ENCODE measurements at places on chromosomes 2 and 18. TPM values are rescaled to one million over a fixed set of nuclear protein-coding genes. Genes with fewer than 3 reads are reported as not detected.

The ZNF519 gene
- total RNA-seq = 20.9 TPM

GRCh38 chr2:126467367-126468054, 188.4 kb upstream of the GYPC start:
- DNase-seq = peak; percentile 59

DNA sequence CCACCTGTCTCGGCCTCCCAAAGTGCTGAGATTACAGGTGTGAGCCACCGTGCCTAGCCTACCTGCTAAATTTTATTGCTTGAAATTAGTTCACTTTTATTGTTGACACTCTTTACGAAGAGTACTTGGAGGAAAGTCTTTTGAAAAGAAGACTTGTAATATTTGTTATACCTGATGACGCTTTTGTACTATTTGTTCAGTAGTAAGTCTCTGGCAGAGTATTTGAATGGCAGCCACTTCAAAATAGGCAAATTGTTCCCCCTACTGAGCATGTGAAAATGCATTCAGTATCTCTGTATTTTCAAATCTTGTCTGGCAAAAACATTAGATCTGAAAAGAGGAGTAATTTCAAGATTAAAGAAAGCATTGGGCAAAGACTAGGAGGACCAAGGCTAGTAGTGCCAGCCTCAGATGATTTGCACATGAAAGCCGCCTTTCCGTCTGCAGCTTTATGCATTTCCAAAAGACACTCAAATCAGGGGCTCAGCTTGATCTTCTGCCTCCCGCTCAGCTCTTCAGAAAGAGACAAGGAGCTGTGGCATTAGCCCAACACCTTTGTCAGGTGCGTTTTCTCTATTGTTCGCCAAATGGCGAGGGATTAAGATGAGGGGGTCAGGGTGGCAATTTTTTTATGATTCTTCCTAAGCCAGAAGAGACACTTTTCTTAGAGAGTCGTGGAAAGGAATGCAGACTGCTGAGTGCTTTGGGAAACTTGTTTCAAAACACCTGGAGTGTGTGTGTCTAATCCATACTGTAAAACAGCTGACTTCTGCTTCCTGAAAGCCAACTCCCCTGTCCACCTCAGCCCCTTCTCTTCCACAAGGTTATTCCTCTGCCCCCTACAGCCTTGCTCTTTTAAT, 18.8 kb upstream of the FOXI3 start:
- DNase-seq = no peak

DNA sequence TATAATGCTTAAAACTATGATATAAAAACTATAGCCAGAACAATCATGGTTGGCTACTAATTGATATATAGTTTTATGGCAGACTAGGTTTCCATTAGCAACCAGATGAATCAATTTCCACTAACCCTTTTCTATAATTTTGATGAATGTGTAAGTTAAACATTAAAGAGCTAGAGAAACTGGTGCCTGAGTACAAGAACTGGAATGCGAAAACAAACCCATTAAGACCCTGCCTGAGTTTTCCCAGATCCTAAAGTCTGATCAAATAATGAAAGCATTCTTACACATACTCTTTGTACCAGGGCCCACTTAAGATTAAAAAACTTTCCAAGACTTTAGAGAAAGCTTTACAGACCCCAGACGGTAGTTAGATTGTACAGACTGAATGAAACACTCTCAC, 21.3 kb downstream of the MRPL19 start:
- DNase-seq = no peak

The TIGD1 gene
- total RNA-seq = 8.5 TPM

DNA sequence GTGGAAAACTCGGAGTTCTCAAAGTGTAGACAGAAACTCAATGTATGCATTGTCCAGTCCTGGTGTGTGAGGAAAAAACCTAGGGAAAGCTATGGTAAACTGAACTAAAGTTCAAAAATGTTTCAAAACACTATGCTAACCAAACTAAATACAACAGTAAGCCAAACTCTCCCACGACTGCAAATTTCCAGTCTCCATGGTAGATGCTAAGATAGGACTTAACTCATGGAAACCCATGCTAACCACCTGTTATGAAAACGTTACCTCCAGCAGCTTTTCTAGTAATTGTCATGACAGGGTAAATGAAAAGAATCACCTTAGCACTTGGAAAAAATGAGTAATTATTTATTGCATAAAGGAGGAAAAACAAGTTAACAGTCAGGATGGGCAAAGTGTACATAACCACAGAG, 135.7 kb upstream of the EPC2 start:
- no peak for DNase-seq

GRCh38 chr2:12001621-12002020, 255.2 kb downstream of the LPIN1 start:
- DNase-seq = no peak

The CPLX4 gene
- not detected for total RNA-seq

The SLC25A52 gene
- total RNA-seq = not detected

The PRSS56 gene
- not detected for total RNA-seq

GRCh38 chr2:40512256-40512655, 60.4 kb upstream of the SLC8A1 start:
- no peak for DNase-seq

DNA sequence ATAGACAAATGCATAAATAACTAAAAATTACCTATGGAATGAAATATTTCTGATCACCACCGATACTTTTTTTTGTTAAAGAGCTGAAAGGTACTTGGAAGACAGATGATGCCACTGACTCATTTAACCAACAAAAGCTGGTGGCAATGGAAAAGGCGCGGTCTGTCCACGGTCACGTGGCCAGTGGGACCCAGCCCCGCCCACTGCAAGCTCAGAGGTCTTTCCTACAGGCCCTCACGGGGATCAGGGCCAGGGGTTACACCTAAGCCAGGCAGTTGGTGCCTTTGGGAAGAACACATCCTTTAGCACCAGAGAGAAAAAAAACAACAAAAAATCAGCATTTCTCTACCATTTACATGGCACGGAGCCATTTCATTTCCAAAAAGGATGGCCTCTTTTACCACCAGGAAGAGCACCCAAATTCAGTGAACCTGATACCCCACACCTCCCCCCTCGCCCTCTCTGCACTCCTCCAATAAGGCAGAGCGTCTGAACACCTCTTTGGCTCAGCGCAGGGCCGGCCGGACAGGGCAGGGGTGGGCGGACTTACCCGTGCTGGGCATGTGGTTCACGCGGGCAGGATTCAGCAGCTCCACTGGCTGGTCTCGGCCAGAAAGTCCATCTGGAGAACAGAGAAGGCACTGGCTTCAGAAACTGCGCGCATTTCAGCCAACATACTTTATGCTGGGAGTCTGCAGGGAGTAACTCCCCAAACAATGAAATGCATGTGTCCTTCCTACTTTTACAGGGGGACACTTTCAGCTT, 164.6 kb downstream of the HDAC4 start:
- DNase-seq = no peak

GRCh38 chr18:55934821-55935220, 346.8 kb upstream of the TCF4 start:
- no peak for DNase-seq

GRCh38 chr2:13255485-13255884, 538.7 kb downstream of the TRIB2 start:
- no peak for DNase-seq
